ENCODE measurements at places on chromosomes 11 and 22.

DNA sequence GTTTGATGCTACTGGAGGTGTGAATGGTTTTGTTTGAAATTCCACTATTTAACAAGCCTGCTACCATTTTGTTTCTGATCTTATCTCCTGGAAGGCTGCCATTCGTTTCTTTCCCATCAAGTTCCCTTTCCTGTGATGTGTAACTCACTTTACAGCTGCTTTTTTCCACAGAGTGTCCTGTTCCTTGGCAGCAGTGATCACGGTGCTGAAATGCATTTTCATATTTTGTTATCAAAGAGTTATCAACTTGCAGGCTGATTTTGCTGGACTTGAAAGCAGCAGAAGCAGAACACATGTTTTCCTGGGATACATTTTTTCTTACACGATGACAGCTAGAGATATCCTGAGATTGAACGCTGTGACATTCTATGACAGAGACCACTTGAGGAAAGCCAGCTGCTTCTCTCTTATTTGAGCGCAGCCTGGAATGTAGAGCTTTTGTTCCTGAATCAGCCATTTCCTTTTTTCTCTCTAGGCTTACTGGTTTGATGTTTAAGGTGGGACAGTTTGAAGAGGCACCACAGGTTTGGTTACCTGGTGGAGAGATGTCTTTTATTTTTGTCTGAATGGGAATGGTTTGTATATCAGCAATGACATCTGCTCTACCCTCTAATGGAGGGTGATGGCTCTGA lies 34.7 kb downstream of the PRR14L start:
- DNase-seq: no peak

DNA sequence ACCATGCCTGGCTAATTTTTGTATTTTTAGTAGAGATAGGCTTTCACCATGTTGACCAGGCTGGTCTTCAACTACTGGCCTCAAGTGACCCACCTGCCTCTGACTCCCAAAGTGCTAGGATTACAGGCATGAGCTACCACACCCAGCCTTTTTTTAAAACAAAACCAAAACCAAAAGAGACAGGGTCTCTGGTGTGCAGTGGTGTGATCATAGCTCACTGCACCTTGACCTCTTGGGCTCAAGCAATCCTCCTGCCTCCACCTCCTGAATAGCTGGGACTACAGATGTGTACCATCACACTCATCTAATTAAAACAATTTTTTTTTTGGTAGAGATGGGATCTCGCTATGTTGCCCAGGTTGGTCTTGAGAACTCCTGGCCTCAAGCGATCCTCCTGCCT lies 77.7 kb downstream of the PTPRJ start:
- no peak for DNase-seq

DNA sequence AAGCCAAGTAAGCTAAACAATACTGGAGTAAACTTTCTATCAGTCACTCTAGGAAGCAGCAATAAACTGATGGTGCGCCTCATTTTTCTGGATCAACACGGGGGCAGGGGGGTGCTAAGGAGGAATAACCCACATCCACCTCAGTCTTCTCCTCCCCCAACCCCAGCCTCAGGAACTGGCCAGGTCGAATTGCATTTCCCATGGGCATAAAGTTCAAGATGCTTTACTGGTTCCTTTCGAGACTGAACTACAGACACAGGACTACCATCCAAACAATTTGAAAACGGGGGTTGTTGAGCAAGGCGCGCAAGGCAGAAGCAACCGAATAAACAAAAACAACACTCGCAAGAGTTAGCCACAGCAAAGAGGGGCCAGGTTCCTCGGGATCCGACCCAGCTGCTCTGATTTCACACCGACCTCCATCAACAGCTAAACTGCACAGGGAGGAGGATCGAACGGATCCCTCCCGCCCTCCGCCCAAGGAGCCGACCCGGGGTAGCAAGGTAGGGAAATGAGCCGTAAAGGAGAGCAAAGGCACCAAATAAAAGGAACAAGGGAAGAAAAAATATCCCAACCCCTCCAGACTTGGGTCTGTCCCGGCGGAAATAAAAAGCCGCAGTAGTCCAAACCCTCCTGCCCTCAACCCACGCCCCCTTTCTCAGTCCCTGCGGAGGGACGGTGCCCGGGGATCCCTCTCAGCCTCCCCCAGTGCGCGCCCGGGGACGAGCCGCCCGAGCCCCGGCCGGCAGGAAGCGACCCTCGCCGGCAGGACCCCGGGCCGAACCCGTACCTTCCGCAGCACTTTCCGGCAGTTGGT lies 801 bp downstream of the SESN3 start:
- DNase-seq: peak; percentile 16

GRCh38 chr11:26551186-26551801 lies 20.8 kb downstream of the MUC15 start:
- no peak for DNase-seq

GRCh38 chr11:8886322-8886721 lies 24.7 kb upstream of the AKIP1 start:
- no peak for DNase-seq

DNA sequence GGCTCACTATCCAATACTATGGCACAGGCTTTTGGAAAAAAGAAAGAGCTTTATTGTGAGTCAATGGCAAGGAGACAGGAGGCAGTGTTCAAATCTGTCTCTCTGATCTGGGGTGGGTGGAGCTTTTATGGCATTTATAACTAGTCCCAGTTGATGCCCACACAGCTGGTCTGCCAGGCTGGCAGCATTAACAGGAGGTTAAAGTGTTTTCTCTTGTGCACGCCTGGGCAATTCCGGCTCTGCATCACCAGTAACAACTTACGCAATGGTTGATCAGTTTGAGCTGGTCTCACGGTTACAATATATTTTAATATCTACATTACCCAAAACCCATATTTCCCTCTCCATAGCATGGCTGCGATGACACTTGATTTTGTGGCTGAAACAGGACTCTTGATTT lies 15.1 kb upstream of the SMIM38 start:
- DNase-seq: no peak

DNA sequence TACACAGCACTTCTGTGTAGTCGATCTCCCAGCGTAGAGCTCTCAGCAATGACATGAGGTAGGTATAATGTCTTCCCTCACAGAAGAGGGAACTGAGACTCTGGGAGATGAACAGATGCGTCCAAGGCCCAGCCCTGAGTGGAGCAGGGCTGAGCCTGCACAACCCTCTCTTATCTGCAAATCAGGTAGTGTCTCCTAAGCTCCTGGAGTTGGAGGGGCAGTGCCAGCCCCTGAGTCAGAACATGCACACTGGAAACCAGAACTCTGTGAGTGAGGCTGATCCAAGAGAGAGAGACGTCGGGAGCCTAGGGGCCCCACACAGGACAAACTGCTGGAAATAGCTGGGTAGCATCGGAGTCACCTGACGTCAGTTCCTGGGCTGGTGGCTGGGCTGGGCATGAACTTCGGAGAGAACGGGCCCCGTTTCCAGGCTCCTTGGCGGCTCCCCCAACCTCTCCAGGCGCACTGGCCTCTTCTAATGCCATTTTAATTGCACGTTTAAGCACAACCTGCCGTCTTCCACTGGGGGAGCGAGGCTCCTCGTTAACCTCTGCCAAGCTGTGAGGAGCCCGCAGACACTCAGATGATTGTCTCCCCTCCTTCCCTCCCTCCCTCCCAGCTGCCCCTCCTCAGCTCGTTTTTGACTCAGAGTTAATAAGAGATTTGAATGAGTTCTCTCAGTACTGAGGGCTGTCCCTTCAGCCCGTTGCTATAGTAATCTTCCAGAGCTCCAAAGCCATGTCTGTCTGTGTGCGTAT lies 191.2 kb upstream of the TBCEL start:
- no peak for DNase-seq

DNA sequence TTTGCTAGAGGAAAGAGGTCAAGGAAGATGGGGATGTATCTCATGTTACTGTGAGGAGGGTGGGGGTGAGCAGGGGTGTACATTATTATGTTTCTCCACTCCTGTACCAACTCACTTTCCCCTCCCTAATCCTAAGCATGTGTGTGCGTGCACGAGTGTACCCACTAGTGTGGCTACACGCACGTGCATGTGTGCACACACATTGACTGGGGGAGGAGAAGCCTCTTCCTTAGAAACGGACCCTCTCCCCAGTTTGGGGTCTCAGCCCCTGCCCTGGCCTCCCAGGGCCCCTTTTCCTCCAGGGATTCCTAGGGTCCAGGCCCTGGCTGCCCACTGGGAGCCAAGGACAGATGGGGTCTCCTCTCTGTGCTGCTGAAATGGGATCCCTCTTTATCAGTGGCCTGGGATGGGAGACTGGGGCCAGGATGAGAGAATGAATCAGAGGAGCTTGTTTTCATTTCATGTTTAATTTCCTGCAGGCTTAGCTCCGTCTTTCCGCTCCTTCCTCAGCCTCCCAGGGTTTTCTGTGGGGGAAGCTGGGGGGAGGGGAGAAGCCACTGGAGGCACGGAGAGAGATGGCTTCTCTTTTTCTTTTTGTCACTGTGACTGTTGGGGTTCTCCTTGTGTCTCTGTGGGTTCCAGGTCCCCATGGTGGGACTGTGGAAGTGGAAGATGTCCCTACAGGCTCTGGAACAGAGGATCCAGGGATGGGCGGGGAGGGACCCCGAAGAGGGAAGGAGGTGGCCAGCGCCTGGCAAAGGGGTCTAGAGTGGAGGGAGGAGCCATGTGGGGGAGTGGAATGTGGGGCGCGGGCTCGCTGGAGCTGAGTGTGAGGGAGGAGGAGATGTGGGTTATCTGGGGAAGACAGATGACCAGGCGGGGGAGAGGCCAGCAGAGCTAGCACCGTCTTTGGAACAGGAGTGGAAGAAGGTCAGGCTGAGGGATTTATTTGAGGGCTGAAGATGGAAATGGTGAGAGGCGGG lies 40.3 kb downstream of the ALX4 start:
- DNase-seq: peak; percentile 90

DNA sequence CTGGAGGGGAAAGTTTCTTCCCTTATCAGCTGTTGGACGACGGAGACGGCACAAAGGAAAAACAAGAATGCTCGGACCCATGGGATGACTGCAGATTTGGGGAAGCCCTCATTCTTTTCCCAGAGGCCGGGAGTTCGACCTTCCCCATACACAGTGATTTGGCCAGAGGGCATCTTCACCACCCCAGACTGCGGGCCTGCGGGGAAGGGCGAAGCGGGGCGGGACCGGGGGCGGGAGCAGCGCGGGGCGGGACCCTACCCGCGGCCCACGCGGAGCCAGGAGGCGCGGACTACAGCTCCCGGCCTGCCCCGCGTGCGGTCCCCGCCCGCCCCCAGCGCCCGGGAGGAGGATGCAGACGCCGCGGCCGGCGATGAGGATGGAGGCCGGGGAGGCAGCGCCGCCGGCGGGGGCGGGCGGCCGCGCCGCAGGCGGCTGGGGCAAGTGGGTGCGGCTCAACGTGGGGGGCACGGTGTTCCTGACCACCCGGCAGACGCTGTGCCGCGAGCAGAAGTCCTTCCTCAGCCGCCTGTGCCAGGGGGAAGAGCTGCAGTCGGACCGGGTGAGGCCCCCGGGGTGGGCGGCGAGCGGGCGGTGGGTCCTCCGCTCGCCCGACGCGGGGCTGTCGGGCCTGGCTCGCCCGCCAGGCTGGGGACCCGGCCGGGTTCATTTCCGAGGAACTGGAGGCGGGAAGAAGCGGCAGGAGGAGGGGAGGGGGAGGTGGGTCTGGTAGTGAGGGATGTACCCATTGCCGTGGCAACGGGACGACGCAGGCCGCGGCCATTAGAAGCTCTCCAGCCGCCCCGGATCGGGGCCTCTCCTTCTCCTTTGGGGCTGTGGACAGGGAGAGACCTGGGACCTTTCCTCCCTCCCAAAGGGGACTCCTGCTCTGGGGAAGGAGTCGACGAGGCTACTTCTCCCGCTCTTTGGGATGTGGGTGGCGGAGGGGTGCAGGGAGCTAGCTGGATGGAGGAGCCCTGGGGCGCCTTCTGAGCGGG lies at the start of gene KCTD17:
Gene KCTD17, plus strand, starts transcription at position 352 of the 995 bp plus-strand sequence. Its CDS starts 19 bp downstream, at position 371.
- DNase-seq: peak; percentile 79

GRCh38 chr11:43943372-43943930 lies 1.0 kb downstream of the C11orf96 start:
- DNase-seq: no peak

DNA sequence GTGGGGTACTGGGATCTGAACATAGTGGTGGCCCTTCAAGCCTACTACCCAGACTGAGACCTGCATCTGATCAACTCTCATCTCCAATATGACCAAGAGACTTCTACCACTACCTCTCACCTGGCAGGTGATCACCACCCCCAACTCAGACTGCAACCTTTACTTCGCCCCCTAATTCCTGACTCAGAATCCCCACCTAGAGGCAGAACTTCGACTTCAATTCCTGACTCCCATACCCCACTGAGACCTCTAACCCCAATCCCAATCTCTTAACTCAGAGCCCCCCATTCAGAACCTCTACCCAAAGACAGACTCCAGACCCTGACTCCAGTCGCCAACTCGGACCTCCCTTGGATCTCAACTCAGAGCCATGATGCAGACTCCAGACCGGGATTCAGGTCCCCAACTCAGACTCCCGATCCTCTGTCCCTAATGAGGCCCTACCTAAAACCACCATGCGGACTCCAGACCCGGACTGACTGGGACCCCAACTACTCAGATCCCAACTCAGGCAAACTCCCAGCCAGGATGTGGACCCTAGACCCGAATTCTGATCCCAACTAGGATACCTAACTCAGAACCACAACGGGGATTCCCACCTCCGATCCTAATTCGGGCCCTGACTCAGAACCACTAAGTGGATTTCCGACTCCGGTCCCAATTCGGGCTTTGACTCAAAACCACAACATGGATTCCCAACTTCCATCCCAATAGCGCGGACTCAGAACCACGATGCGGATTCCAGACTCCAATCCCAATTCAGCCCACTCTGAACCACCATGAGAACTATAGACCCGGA lies 1.2 kb downstream of the KCNQ1OT1 start:
- DNase-seq: no peak

DNA sequence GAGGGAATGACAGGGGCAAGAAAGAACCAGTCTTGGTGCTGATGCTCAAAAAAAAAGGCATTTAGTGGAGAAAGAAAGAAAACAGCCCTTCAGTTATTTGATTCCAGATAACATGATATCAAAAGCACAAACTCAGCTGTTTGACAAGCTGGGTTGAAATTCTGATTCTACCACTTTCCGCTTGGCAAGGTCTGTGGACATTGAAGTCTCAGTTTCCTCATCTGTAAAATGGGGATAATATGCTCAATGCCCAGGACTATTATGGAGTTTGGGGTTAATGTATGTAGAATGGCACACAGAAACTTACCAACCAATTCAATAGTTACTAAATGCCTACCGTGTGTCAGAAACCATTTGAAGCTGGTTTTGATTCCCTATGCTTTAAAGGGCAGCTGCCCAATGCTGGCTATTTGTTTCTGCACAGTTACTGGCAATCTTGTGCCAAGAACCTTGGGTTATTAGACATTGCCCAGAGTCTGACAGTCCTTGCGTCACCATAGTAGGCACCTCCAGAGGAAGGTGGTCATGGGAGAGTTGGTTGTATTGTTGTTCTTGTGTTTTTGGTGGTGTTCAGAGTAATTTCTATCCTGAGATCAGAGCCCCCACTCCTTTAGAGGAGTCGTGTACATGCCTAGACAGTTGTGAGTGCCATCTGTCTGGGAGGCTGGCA lies 19.5 kb downstream of the ELF5 start:
- DNase-seq: no peak

- DNase-seq: no peak
Measured at GRCh38 chr11:124788521-124788920, 11.7 kb downstream of the MSANTD2 start.

GRCh38 chr22:36773935-36774334 lies 2.0 kb downstream of the IFT27 start:
- DNase-seq: peak; percentile 47

Measured in fibroblast of skin of back (primary cell).